ENCODE measurements at places on chromosomes 7 and 10. TPM values are rescaled to one million over a fixed set of nuclear protein-coding genes. Genes with fewer than 3 reads are reported as not detected.

The RTKN2 gene
- polyA plus RNA-seq, result 11.6 TPM

GRCh38 chr10:22475651-22476600 is 130.6 kb downstream of the SPAG6 start:
- DNase-seq, result no peak

GRCh38 chr7:44531421-44532380 is 9.4 kb downstream of the NPC1L1 start:
- DNase-seq, result no peak

DNA sequence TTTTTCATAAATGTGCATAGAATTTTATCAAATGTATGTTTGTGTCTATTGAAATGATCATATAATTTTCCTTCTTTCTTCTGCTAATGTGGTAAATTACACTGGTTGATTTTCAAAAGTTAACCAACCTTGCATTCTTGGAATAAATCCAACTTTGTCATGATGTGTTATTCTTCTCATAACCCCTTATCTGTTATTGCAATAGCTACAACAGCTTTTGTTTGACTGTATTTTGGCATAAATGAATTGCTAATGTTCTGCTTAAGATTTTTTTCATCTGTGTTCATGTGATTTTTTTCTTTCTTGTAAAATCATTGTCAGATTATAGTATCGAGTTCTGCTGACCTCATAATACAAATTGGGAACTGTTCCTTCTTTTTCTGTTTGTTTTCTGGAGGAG is 17.6 kb downstream of the CDH23 start:
- DNase-seq, result no peak

The CTBP2 gene
- 93.0 TPM for polyA plus RNA-seq

DNA sequence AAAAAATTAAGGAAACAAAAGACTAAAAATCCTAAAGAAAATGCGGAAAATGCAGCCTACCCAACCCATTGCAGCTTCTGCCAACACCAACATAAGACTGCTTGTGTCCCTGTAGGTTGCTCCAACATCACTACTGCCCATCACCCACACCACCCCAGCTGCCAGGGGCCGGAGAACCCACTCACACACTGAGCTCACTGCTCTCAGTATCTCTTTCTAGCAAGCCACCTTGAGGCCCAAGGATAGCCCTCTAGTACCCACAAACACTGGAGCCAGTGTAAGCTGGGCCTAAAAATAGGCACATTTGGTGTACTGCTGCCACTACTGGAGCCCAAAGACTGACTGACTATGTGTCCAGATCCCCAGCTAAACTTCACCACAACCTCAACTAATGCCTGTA is 67.3 kb downstream of the MEST start:
- no peak for DNase-seq

The ZNF365 gene
- 0.36 TPM for polyA plus RNA-seq

The SEPTIN7 gene
- polyA plus RNA-seq, result 483 TPM

GRCh38 chr10:124559372-124560132 is 97.9 kb downstream of the LHPP start:
- no peak for DNase-seq

DNA sequence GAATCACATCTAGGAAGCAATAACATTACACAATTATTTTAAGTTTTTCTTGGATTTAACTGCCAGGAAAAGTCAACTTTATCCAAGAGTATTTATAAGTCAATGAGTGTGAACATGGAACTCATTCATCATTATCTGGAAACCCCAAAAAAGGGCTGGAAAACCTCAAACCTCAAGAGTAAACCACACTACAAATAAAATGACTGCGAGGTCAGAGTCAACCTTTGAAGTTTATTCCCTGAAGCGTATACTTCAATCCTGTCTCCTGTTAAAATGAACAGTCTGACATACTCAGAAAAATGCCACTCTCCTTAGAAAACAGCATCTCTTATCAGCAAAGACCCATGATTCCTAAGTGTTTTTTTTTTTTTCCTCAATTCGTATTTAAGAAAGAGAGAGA is 86.5 kb downstream of the RELN start:
- DNase-seq, result no peak

DNA sequence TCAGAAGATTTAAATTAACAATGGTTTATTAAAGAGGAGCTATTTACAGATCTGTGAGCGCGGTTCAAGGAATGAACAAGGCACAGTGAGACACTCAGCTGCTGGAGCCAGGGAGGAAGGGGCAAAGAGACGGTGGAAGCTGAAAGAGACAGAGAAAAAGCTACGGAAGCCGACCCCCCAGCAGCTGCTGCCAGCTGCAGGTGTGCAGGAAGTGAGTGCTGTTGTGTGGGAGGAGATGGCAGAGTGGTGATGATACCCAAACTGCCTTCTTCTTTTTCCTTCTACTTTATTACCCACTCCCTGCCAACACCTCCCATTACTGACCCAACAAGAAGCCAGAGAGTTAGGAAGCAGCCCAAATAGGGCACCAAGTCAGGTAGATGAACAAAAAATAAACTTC is 41.9 kb upstream of the MBL2 start:
- DNase-seq, result no peak

GRCh38 chr10:111146025-111146640 is 69.3 kb downstream of the ADRA2A start:
- no peak for DNase-seq

- DNase-seq, result no peak
Observed at GRCh38 chr10:43854007-43854406, 205.3 kb upstream of the ZNF32 start.

DNA sequence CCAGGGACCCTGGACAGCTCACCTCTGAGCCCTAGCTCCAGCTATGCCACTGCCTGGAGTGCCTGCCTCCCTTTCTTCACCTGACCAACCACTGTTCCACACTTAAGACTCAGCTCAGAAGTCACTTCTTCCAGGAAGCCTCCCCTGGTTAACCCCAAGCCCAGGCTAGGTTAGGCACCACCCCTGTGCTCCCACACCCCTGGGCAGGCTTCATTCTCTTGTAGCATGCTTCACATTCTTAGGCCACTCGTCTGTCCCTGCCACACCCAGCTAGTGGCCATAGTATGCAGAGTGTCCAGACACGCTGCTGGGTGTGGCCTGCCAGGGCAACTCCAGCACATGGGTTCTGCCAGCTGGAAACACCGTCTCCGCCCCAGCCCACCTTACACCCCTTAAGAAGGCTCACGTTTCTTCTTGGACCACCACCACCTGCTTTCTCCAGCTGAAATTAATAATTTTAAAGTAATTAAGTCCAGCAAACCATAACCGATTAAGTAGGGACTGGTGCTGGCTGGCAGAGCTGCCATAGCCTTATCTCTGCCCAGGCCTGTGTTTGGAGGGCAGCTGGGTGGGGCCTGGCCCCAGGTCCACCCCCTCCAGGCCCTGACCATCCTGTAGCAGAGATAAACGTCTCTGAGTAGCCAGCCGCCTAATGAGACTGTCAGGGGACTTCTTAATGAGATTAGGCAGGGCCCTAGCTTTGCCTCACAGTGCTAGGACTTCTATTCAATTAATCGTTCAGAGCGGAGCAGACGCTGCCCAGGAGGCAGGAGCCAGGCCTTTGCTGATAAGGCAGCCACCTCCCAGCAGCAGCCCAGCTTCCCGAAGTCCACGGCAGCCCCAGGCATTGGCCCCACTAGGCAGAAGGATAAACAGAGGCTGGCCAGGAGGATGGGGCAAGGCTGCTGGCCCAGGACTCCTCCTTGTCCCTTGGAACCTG is 20.5 kb downstream of the GRID1 start:
- no peak for DNase-seq

GRCh38 chr7:85275204-85275603 is 88.3 kb upstream of the SEMA3D start:
- DNase-seq, result no peak

GRCh38 chr7:42734568-42734967 is 177.3 kb downstream of the C7orf25 start:
- DNase-seq, result no peak

- DNase-seq, result no peak
Observed at GRCh38 chr7:121753944-121754343, 119.0 kb upstream of the PTPRZ1 start.

DNA sequence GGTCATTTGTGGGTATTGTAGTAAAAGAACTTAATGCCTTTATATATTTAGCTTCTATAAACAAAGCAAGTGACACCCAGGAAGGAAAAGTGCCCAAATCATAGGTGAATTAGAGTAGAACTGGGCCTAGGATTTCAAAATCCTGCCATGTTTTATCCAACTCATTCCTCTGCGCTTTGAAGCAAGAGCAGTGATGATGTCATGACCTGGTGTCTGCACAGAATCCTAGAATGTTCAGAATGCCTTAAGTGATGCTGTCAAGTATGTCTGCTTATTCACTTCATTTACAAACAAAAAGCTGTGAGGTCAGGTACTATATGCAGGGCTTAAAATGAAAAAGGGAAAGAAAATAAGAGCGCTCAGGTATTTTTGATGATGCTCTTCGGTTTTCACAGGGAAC is 737.2 kb upstream of the ANKRD30A start:
- DNase-seq, result no peak

The CPA1 gene
- 2.6 TPM for polyA plus RNA-seq

- DNase-seq, result no peak
Observed at GRCh38 chr7:13998866-13999265, 9.4 kb upstream of the ETV1 start.

The SERPINE1 gene
- polyA plus RNA-seq, result 0.89 TPM

The GPNMB gene
- 10.7 TPM for polyA plus RNA-seq

- DNase-seq, result no peak
Observed at GRCh38 chr7:156459582-156459981, 181.0 kb upstream of the RNF32 start.

The MINDY3 gene
- 49.7 TPM for polyA plus RNA-seq

DNA sequence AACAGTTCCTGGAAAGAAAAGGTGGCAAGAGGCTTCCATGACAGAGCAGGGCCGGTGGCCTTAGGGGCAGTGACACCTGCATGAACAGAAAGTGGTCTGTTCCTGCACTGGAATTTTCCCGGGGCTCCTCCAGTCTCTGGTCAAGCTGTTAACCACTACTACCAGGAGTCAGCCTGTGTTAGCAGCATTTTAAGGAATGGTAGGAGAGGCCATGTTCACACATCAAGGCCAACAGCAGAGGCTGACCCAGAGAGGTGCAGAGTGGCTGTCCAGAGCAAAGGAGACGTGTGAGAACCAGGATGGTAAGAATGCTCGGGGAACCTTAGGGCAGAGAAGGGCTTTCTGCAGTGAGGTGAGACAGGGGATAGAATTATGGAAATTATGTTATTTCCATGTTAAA is 8.5 kb downstream of the H2BK1 start:
- DNase-seq, result no peak

The GJD4 gene
- polyA plus RNA-seq, result 0.14 TPM

- DNase-seq, result no peak
Observed at GRCh38 chr10:86518781-86519180, 2.8 kb downstream of the WAPL start.

GRCh38 chr10:76278811-76279460 is 847.5 kb downstream of the LRMDA start:
- DNase-seq, result no peak

DNA sequence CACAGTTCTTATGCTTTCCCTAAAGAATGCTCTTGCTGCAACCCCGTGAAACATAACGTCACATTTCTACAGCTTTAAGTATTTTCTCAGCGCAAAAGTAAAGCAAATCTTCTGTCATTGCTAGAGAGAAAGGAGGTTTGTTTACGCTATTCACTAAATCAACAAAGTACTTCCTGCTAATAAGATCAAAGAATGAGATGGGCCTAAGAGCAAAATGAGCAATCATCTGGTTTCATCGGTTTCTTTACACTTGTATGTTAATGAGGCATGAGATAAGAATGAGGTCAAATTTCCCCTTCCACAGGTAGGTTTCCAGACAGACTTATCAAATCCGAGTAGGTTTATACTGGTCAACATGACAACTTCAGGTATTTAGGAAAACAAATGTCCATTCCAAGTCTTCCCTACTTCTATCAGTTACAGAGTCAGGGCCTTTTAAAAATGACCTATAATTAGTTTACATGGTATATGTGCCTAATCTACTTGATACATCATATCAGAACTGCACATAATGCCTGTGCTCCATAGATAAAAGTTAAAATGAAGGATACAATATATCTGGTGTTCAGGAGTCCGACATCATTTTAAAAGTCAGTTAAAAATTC is 8.4 kb downstream of the USP6NL start:
- DNase-seq, result no peak

The PITX3 gene
- polyA plus RNA-seq, result 1.2 TPM

DNA sequence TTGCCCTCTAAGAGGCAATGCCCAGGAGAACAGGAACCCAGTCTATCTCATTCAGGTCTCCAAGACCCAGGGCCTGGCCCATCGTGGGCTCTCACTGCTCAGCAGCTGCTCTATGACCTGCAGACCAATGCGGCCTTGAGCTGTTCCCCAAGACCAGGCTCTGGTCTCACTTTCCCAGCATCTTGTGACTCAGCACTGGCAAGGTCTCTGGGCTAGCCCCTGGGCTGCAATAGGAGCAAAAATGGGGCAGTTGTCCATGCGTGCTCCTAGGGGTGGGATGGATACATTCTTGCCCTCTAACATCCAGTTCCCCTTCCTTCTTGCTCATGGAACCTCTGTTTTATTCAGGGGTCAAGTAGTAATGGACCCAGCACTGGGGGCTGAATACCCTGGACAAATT is 13.5 kb downstream of the GCK start:
- DNase-seq, result no peak

The WEE2 gene
- 0.33 TPM for polyA plus RNA-seq

- no peak for DNase-seq
Observed at GRCh38 chr10:15849316-15849715, 11.0 kb downstream of the MINDY3 start.

The ZNF425 gene
- polyA plus RNA-seq, result 6.3 TPM

The TUBB8 gene
- polyA plus RNA-seq, result 1.4 TPM

The BNIP3 gene
- 114 TPM for polyA plus RNA-seq

DNA sequence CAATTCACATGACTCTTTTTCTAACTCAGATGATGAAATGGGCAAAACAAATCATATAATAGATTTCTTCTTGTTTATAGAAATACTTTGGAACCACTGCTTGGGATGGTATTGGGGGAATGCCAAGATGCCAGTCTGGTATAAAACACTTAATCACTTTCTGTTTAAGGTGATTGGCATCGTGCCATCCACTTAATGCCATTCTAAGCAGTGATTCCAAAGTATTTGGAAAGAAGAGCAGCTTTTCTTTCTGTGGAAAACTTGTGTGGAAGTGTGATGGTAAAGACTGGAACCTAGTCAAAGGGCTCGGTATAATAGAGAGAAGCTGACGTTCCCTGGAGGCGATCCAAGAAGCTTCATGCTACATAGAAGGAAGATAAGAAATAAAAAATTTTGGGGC is 120.6 kb downstream of the TMEM26 start:
- no peak for DNase-seq

DNA sequence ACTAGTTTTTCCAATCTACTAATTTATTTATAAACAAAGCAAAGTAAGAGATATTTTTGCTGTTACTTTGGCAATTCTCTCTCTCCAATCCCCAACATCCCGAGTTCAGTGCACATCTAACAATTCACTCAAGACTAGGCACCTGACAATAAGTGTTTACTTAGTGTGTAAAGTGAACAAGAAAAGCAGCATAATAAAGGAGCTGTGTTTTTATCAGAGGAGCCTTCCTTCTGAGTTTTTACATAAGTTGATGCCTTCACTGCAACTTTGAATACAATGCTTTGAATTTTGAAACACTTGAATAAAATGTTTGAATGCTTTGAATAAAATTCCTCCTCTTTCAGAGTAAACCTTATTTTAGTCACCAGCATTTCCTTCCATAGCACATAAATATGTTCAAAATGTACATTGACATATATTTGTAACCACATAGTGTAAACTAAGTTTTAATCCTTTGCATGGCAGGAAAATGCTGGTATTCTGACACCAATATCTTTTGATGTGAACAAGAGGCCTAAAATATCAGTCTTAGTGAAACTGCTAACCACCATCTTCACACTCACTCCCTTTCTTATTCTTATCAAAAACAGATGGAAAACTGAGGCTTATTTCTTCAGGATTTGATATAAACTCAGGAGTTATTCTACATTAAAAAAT is 11.4 kb downstream of the PDK4 start:
- DNase-seq, result no peak
